A549 treated with dexamethasone at 1 μM for 4 hours (cell line): ENCODE measurements at places on chromosomes 4 and X. TPM values are rescaled to one million over a fixed set of nuclear protein-coding genes. Genes with fewer than 3 reads are reported as not detected.

Gene HMGN5
- 2.1 to 3.2 TPM (median 2.7 TPM) in 5 replicates for total RNA-seq

Gene DGKK
- total RNA-seq, result not detected in 5 replicates

Gene CXCL6
- total RNA-seq, result not detected in 5 replicates

Gene DDIT4L
- total RNA-seq, result 0.16 to 0.27 TPM (median 0.24 TPM) in 5 replicates

Gene CXCL8
- total RNA-seq, result 3.7 to 9.1 TPM (median 5.3 TPM) in 5 replicates

Gene CENPVL1
- total RNA-seq, result not detected in 5 replicates

Gene CNKSR2
- 2.0 to 2.9 TPM (median 2.7 TPM) in 5 replicates for total RNA-seq

Gene GUCY1A1
- not detected in 5 replicates for total RNA-seq
